ENCODE measurements at places on chromosomes 12 and 14. TPM values are rescaled to one million over a fixed set of nuclear protein-coding genes. Genes with fewer than 3 reads are reported as not detected.

DNA sequence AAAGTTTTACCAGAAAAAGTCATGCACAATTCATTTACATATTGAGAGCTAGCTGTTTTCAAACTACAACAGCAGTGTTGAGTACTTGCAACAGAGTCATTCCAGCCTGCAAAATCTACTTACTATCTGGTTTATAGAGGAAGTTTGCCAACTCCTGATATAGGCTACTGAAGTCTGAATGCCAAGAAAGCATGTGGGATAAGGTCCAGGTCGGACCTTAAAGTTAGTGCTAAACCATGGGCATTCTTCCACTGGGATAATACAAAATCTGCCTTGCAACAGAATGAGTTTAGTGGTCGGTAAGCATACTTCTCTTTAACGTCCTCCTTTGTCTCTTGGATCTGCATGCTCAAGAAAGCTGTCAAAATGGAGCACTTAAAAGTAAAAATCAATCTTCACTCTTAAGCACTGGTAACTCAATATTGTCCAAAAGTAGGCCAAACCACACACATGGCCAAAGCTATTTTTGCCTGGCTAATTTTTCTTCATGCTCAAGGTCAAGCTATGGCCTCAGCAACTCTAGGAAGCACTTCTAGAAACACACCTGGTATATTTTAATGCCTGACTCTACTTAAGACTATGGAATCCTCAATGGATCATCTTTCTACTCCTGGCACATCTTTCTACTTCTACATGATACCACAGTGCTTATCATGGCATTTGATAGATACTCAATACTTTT lies 364.9 kb upstream of the KITLG start:
- DNase-seq, result no peak

The KRT7 gene
- not detected for total RNA-seq

The DIO3 gene
- not detected for total RNA-seq

DNA sequence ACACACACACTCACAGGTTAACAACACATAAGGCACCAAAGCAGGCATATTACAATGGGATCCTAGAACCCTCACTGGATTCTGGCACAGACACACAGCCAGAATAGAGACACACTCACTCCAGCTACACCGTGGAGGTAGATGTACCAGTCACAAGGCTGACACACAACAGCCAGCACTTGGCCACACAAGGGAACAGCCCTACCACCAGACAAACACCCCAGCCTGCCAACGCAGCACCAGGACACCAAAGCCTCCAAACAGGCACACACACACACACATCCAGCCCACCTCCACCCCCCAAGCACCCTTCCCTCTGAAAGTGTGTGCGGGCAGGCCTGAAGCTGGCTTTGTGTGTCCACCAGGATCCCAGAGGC lies 10.9 kb upstream of the ITGB7 start:
- DNase-seq, result no peak

- no peak for DNase-seq
Measured at GRCh38 chr12:131383291-131383690, 327.6 kb upstream of the SFSWAP start.

DNA sequence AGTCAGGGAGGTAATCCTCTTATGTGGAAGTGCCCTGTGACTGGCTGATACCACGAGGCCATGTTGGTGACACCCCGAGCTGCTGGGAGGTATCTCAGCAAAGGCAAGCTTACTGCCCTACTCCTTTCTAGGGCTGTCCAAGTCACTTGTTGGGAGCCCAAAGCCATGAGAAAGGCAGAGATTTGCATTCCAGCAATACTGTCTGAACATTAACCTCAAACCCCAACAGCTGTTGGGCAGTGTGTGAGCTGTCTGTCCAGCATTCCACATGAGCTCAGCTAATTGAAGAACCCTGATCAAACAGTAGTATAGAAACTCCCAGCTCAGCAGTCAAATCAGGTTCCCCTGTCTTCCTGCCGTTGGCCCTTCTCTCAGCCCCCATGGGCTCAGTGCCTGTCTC lies 9.2 kb downstream of the ABHD4 start:
- no peak for DNase-seq

The AQP6 gene
- 0.51 TPM for total RNA-seq

DNA sequence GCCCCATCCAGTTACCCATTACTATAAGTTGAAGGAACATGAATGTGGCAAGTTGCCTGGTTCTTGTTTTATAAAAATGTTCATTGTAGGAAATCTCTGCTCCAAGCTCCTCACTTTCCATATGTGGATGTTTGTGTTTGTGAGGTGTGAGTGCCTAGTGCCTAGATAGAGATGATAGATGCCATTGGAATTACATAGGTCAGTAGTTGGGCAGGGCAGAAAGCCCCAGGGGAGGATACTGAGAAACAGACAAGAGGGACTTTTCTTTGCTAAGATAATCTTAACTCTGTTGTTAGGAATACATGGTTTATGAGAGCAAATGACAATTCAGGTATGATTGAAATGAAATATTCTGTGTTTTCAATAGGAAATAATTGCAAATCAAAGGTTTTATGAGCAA lies 226.3 kb upstream of the GRIP1 start:
- no peak for DNase-seq

The OR4E2 gene
- total RNA-seq, result not detected

DNA sequence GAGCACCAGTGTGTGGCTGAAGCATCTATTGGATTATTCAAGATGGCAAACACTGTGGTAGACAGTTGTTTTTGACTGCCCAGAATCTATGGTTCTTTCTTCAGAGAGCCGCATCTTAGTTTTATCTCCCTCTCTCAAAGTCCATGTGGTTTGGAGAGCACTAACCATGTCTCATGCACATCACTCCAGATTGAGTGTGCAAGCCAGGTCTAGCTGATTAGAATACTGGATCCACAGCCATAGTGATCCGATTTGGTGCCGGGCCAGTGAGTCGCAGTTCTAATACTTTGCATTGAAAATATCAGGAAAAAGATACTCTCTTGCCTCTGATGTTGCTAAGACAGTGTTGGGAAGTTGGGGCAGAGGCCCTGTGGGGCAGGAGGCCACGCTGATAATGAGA lies 4.6 kb upstream of the SBNO1 start:
- DNase-seq, result no peak

Measured in HepG2 (cell line).